Activated CD4-positive, alpha-beta T cell treated with anti-CD3 and anti-CD28 coated beads for 4 hours (primary cell): ENCODE measurements at places on chromosomes 7 and 10.
A peak's percentile ranks its signal among the peaks of the same experiment; 100 is the strongest.

DNA sequence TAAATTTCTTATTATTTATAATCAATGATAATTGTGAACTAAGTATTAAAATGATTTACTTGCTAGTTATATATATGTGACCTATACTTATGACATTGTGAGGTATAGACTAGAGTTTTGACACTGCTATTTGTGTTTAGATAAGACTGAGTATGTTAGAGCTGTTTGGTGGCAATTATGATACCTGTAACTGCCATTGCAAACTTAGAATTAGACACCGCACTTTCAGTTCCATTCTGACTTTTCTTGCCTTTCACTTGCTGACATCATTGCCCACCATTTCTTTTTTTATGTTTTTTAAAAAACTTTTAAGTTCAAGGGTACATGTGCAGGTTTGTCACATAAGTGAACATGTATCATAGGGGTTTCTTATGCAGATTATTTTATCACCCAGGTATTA, 214.5 kb downstream of the MBL2 start:
- no peak for DNase-seq

GRCh38 chr10:110735620-110736027, 91.5 kb downstream of the RBM20 start:
- no peak for DNase-seq

- DNase-seq = no peak
Observed at GRCh38 chr7:89681448-89681847, 472.8 kb upstream of the STEAP1 start.

DNA sequence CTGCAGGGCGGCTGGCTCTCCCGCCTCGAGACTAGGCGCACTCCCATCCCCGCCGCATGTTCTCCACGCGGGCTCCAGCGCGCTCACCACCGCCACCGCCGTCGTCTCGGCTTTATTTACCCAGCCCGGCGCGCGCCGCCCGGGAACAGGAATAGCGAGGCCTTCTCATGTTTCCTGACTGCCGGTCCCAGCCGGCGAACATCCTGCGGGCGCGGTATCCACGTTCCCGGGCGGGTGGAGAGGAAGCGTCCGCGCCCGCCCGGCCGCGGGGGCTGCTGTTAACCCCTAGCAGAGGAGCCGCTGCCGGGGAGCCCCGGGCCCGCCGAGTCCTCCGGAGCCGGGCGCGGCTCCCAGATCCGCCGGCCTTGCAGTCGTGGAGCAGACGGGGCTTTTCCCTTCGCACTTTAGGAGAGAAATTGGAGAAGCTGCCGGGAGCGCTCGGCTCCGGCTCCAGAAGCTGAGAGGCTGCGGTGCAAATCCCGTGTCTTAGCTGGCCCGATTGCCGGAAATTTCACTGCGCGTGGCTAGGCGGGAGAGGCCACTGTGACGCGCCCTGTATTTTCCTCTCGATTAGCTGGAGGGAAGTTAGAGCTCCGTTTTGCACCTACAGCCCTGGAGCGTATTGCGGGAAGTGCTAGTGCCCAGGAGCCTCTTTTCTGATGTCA, at the start of gene MKX:
MKX (minus strand) TSS at position 88 of the 665 bp plus-strand sequence. CDS start 2,404 bp downstream, outside the sequence.
- DNase-seq = peak; percentile 15

GRCh38 chr10:33336582-33337325, 2.3 kb upstream of the NRP1 start:
- DNase-seq = no peak

DNA sequence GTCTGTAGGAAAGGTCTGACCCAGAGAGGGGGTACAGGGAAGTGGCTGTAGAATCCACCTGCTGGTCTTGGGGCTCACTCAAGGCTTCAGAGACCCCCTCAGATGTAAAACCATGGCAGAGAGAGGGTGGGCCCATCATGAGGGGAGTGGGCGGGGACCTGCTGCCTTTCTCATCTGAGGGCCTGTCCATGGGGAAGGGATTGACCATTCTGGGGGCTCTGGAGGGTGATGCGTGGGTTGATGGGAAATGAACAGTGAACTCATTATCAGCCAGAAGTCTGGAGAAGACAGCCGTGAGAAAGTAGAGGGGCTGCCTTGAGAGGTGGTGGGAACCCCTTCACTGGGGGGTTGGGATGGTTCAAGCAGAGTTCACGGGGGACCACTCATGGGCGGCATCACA, 66.8 kb downstream of the MINDY4 start:
- DNase-seq = no peak
